ENCODE measurements at places on chromosomes 7 and 10.

GRCh38 chr10:116017405-116017804 lies 255.6 kb downstream of the GFRA1 start:
- H3K4me3 ChIP-seq: no peak overlapping the region
- H3K27ac ChIP-seq: no peak overlapping the region
- H3K27me3 ChIP-seq: no peaks in the 10 kb centered on the region

DNA sequence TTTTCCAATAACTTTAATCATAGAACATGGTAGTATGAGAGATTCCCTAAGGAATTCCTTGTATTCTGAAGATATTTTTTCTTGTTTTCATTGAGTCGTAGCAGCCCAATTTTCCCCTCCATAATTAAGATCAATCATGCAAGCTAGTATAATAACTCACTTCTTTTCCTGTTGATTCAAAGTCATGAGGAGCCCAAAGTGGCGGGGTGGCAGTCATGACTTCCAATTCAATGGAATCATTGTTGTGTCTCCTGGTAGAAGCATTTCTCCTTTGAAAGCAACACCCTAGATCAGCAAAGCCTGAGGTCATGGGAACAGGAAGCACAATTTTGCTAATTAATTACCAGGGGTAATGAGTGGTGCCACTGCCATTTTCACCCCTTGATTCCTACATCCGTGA lies 77.6 kb upstream of the MAGI2 start:
- H3K4me1 ChIP-seq: no peaks in the 10 kb centered on the region
- H3K4me3 ChIP-seq: no peak overlapping the region
- no peaks in the 10 kb centered on the region for H3K36me3 ChIP-seq

GRCh38 chr7:27349621-27350020 lies 107.0 kb downstream of the EVX1 start:
- no peak overlapping the region for H3K27ac ChIP-seq
- no peak for DNase-seq
- no peaks in the 10 kb centered on the region for H3K4me1 ChIP-seq
- no peaks in the 10 kb centered on the region for H3K27me3 ChIP-seq

DNA sequence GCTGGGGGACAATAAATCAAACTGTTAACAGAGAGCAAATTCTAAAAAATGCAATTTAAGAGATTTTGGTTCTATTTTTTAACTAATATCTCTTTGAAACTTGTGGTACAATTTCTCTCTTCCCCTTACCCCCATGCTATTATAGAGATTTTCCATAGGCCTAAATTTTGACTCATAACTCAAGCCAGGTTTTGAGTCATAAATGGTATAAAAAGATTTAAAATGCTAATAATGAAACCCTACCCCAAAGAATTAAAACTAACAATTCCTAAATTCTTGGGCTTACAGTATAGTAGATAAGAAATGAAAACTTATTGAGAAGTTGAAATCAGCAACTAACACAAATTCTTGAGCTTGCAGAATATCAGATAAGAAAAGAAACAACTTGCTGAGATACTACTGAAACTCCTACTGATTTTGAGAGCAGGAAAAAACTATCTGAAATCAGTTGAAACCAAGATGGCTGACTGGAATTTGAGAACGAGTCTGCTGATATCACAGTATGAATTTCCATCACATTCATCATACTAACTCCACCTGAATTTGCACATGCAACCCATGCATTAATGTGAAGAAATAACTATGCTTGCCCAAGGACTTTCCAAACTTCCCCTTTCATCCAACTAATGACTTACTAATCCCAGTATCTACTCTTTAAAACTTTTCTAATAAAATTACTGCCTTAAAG lies 36.3 kb downstream of the POT1 start:
- H3K4me3 ChIP-seq: no peak overlapping the region
- DNase-seq: no peak
- H3K27ac ChIP-seq: no peak overlapping the region

DNA sequence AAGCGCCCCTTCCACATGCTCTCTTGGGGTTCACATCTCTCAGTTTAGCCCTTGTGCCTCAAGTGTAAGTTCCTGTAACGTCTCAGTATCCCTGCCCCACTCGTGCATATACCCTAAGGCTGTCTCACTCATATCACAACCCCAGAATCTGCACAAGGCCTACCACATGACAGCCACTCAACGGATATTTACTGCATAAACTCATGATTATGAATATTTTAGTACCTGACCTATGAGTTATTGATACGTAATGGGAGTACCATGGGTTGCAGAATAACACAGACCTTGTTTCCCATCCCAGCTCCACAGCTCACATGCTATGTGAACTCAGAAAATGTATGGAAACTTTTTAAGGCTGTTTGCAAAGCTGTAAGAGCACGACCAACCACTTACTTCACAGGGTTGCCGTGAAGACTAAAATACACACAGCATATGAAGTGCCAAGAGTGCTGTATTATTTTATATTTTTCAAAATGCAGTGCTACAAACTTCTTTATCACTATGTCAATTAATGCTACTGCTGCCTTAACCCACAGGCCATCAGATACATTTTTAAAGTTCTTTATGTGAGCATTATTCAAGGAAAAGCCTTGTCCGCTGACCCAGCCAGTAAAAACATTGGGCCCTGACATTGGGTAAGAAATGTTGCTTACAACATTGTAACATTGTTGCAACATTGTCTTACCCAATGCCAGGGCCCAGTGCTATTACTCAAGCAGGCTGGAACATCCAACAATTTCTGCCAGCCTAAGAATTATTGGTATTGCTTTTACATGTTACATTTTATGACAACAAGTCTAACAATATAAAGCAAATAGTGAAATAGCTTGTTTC lies 97.2 kb downstream of the JAZF1 start:
- no peaks in the 10 kb centered on the region for H3K36me3 ChIP-seq
- H3K4me3 ChIP-seq: no peak overlapping the region
- no peak for DNase-seq
- no peaks in the 10 kb centered on the region for H3K27me3 ChIP-seq
- no peak overlapping the region for H3K27ac ChIP-seq

- H3K4me1 ChIP-seq: no peaks in the 10 kb centered on the region
- H3K27me3 ChIP-seq: no peaks in the 10 kb centered on the region
- H3K4me3 ChIP-seq: no peak overlapping the region
- H3K36me3 ChIP-seq: no peaks in the 10 kb centered on the region
- no peak for DNase-seq
Measured at GRCh38 chr10:118798231-118798662, 43.5 kb upstream of the CACUL1 start.

Measured in CD4-positive, alpha-beta T cell (primary cell).